ENCODE measurements at places on chromosomes 2 and 18. TPM values are rescaled to one million over a fixed set of nuclear protein-coding genes. Genes with fewer than 3 reads are reported as not detected.

DNA sequence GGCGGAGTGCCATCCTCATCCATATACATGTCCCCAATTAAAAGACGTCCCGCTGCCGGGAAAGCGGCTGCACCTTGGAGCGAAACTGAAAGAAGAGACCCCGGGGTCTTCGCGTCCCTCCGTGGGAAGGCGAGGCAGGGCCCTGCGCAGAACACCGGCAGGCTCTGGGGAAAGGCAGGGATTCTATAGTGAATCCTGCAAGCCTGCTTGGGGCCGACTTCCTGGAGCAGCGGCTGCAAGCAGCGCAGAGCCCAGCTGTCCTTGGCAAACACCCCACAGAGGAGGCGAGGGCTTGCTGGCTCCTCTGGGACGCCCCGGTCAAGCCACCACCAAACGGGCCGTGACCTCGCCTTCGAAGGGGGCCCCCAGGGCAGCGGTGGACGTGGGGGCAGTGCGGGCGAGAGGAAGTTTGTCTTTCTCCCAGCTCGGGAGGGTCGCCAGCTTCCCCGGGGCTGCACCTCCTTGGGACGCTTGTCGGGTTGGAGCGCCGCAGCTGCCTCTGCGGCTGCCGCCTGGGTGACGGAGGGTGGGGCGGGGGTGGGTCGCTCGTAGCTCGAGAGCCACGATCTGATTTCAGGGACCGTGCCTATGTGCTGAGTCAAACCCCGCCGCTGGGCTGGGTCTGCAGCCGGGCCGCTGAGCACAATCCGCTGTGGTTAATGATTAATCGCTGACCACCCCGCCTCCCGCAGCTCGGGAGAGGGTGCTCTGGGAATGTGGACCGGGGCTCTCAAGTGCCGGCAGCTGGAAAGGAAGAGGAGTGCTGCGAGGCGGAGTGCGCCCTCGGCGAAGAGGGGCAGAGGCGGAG is 486 bp upstream of the GPR39 start:
- peak; percentile 95 for DNase-seq

CPLX4 gene
- under 0.01 TPM for total RNA-seq

GRCh38 chr2:37203708-37204107 is 7.4 kb downstream of the CEBPZOS start:
- DNase-seq = no peak

SLC9A4 gene
- under 0.01 TPM for total RNA-seq

DNA sequence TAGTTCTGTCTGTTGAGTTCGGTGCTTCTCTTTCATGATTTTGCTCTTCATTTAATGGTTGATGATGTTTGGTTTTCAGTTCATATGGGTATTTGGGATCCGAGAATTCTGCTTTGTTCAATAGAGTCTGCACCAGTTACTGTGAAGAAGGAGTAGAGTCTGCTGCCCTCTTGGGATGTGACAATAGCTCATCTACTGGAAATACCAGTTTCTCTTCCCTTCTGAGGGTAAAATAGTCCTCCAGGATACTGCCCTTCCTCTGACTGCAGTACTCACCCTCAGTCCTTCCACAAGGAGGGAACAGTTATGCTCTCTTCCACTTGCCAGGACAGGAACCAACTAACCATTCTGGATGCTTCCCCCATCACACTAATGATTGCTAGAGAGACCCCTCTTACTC is 12.5 kb upstream of the TNFAIP6 start:
- DNase-seq = no peak

- peak; percentile 78 for DNase-seq
Measured at GRCh38 chr2:182302174-182302573, 124.7 kb downstream of the PDE1A start.

DNA sequence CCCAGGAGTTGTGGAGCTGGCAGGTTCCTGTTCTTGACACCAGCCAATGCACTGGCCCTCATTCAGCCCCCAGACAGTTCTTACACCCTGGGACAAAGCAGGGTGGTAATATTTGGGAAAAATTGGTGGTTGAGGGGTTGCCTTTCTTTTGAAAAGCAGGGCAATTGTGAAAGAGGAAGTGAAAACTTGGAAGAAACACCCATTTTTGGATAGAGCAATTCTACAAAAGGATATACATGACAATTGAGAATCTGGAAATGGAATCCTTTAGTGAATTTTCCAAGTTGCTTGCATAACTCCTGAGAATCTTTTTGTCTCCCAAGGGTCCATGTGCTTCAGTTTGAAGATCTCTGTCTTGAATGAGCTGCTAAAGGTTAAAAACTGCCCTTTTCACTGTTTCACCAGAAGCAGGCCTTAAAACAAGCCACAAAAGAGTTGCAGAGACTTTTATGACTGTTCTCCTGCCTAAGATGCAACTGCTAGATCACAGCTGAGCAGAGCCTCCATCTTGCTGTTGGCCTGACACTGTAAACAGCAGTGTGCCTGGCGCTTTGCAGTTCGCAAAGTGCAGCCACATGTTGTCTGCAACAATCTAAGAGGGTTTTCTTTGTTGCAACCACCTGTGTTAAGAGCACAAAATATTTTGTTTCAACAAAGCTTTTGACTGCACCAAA is 11.8 kb downstream of the COL4A4 start:
- no peak for DNase-seq

DCDC2C gene
- total RNA-seq = not detected

Data from fibroblast of villous mesenchyme (primary cell).